ENCODE measurements at places on chromosomes 6 and 20.

DNA sequence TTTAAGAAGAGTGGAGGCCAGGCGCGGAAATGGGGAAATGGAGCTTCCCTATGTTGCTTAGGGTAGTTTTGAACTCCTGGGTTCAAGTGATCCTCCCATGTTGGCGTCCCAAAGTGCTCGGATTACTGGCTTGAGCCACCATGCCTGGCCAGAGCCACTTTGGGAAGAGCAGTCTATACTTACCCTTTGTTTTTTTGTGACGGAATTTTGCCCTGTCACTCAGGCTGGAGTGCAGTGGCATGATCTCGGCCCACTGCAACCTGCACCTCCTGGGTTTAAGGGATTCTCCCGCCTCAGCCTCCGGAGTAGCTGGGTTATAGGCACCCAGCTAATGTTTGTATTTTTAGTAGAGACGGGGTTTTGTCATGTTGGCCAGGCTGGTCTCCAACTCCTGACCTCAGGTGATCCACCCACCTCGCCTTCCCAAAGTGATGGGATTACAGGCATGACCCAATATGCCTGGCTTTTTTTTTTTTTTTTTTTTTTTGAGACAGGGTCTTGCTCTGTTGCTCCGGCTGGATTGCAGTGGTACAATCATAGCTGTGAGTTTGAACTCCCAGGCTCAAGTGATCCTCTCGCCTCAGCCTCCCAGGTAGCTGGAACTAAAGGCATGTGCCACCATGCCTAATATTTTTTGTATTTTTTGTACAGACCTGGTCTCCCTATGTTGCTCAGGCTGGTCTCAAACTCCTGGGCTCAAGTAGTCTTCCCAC lies 18.0 kb downstream of the PPP1R10 start:
- DNase-seq, result no peak

- no peak for DNase-seq
These were observed 39.0 kb downstream of the SLC17A5 start for GRCh38 chr6:73614802-73615201.

GRCh38 chr6:26613689-26614683 lies 17.2 kb downstream of the ABT1 start:
- DNase-seq, result no peak

GRCh38 chr20:24444526-24445190 lies 24.8 kb upstream of the SYNDIG1 start:
- no peak for DNase-seq

DNA sequence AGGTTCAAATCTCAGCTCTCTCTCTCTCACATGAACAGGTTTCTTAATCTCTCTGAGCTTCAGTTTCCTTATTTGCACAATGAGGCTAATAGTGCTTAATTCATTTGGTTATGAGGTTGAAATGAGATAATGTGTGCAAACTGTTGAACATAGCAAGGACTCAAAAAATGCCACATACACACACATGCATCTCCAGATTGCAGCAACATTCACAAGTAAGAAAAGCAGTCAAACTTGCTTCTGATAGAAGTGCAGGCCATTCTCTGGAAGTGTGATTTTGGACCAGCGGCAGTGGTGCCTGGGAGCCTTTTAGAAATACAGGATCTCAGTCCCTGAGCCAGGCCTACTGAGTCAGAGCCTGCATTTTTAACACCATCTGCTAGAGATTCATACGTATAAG lies 25.7 kb downstream of the GSTA4 start:
- no peak for DNase-seq

GRCh38 chr20:44198872-44199271 lies 11.7 kb downstream of the OSER1 start:
- DNase-seq, result no peak

Measured in NCI-H774 (cell line).